GM18507 (cell line): ENCODE measurements at places on chromosomes 6 and 20.

DNA sequence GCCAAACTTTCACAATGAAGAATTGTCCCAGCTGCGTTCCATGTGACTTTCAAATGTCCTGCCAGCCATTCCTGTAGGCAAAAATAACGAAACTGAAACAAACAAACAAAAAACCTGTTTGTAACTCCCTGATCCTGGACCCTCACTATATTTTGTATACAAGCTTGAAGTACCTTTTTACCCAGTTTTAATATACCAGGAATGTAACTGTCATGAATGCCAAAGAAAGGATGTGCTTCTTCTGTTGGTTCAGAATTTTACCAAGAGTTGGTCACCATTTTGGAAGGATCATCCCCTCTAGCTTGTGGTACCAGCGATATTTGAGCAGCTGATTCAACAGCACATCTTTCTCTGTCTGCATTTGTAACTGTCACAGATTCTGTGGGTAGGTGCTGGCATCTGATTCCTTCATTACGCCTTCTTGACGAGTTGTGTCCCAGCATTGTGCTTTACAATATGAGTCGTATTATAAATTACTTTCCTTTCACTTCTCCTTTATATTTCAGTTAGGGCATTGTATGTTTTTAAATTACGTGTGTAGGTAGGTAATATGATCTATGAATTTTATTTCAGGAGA is 93.9 kb downstream of the DLGAP4 start:
- no peak for DNase-seq

GRCh38 chr6:31478186-31478950 is 19.6 kb upstream of the MICB start:
- DNase-seq = no peak

DNA sequence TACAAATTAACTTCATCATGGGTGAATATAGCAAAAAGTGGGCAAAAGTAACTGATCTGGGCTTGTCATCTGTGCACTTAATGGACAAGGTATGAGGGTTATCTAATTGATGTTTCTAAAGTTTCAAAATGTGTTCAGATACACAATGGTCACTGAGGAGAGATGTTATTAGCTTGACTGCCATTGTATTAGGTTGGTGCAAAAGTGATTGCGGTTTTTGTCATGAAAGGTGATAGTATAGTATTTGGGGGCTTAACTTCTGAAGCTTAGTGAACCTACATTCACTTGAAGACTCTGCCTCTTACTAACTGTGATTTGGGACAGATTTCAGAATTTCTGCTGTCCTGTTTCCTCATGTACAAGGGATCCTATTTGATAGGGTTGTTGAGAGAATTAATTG is 159.6 kb downstream of the UST start:
- no peak for DNase-seq

DNA sequence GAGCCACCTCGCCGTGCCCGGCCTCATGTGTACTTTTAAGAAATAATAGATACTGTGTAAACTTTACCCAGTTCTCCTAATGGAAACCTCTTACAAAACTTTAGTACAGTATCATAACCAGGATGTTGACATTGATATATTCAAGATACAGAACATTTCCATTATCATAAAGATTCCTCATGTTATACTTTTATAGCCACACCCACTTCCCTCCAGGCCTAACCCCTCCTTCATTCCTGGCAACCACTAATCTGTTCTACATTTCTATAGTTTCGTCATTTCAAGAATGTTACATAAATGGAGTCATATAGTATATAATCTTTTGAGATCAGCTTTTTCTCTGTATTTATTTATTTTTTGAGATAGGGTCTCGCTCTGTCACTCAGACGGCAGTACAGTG is 52.6 kb upstream of the SALL4 start:
- DNase-seq = no peak

DNA sequence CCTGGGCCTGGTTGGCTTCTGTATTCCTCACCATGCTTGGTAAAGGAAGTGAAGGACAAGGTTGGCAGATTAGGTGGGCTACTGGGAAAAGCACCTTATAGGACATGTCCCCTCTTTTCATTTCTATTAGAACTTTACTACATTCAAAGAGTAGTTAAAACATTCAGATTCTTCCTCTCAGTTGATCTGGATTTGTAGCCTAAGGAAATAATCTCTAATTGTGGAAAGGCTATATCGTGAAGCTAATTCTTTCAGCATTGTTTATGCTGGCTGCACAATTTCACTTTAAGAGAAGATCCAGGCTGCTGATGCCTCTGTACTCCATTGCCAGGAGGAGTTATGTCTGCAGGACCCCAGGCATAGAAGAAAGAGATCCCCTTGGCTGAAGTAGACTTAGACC is 58.8 kb downstream of the ARHGAP40 start:
- DNase-seq = no peak

DNA sequence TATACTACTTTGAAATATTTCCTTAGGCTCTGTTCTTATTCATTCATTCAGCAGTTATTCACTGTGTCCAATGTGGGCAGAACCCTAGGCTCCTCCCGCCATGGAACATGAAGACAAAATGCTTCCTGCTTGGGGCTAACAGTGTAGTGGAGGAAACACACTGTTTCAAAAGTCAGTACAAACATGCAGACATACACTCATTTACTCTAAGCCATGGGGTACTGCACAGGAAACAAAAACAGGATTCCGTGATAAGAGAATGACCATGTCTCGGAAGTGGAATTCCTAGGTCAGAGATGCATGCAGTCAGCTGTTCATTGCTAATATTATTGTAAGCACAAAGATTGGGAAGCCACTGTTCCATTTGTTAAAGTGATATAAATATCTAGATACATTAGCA is 18.4 kb upstream of the FAM209A start:
- no peak for DNase-seq

- DNase-seq = no peak
Observed at GRCh38 chr6:1832358-1832757, 222.6 kb downstream of the FOXC1 start.

DNA sequence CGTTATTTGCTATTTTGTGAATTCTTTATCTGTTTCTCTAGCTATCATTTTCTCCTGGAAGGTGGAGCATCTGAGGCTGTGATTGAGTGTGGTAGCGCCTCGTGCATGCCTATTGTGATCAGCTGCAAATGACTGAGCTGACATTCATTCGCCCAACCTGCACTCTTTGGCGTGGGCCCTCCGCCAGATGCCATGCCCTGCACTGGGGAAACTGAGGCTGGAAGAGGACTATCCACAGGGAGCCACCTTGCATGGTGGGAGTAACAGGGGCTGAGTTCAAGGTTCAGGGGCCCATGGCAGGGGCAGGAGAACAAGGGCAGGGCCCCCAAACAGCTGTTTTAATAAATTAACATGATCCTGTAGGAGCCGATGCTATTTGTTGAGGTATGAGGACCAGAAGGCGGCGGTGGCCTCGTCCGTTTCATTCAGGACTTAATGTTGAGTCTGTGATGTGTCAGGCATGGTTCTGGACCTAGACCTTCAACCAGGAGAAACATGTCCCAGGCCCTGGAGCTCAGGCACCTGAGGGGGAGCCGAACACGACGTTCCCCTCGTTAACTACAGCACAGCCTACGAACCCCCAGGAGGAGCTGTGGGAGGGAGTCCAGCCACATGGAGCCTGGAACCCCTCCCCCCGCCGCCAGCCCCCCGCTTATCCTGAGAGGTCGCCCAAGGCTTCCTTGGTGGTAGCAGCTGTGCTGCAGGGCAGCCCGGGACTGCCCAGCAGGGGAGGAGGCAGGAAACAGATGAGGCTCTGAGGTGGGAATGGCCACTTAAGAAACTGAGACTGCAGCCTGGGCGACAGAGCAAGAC is 242.9 kb downstream of the CDH4 start:
- DNase-seq = no peak

DNA sequence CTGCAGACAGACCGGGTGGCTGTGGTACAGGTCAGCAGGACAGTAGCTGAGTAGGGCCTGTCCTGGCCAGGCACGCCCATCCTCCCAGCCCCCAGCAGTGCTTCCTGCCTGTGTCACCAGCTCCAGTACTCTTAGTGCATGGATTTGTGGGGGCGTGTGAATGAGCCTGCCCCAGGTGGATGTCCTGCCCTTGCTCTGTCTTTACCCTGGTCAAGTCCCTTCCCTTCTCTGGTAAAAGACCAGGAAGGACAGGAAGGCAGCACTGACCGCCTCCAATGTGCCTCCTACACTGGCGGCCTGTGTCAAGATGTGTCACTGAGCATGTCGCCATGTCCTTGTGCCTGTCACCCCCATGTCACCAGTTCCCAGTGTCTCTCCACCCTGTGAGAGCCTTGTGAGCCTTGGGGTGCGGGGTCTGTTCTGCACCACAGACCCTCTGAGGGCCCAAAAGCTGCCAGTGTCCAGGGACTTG is 11.9 kb downstream of the TEAD3 start:
- DNase-seq = no peak

DNA sequence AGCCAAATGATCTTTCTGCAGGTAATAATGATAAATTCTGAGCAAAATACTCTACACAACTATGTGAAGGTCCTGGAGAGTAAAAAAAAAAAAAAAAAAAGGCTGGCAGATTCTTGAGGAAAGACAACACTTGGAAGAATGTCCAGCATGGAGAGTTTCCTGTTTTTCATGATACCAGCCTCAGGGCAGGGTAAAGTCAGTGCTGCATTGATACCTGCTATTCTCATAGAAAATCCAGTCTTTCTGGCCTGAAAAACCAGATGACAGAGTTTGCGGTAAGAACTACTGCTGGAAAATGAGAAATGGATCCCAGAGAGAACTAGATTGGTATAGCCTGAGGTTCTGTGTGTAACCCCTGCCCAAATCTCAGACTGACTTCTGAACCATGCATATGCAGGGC is 89.1 kb downstream of the AFG1L start:
- DNase-seq = no peak

DNA sequence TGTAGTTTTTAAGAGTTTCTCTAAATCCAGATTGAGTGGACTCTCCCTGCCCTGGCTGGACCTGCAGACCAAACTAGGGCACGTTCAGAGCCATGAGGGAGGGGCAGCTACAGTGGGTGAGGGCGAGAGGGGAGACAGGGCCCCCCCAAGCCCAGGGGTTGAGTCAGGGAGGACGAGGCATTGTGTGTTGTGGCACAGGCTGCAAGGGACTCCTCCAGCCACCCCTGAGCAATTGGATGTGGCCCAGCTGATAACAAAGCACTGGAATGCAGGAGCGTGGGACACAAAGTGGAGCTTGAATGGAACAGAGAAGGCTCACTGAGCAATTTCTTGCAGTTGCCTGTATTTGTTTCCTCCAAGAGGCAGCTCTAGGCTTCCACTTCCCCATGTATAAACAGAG is 43.5 kb upstream of the MYL9 start:
- DNase-seq = no peak

- no peak for DNase-seq
Observed at GRCh38 chr6:154112181-154112809, 73.3 kb downstream of the OPRM1 start.

GRCh38 chr20:44536175-44536574 is 14.3 kb upstream of the SERINC3 start:
- DNase-seq = no peak

DNA sequence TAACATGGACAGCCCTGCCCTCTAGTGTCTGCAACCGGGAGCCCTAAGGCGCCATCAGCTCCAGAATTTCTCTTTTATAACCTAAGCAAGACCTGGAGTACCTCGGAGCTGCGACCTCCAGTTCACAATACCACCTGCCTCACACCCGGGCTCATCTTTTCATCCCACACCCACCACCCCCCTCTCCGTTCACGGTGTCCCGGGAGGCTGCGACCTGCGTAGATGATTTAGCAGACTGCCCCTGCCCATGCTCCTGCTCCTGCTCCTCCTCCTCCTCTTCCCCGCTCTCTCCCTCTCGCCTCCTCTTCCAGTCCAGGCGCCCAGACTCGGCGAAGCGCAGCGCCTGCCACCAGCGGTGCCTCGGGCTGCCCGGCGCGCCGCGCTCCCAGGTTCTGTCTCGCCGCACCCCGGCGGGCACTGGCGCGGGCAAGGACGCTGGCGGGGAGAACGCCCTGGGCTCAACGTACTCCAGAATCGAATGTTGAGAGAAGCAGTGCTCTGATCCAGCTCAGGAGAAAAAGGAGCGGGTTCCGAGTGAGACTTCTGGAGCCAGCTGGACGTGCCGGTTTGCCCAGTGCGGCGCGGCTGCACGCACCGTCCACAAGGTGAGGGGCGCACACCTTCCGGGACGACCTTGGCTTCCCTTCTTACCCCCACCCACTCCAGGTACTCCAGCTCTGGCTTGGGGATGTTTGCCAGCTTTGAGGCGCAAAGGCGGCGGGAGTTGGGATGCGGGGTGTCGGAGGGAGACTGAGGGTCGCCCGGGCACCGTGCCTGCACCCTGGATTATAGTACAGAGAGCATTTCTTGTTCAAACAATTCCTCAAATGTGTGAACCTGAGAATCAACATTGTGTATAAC is at the start of gene HTR1E:
TSS of gene HTR1E (plus strand) at position 310 of the 861 bp plus-strand sequence. CDS start 77,807 bp downstream, outside the sequence.
- DNase-seq = no peak

GRCh38 chr6:103105686-103106085 is 1712.2 kb downstream of the GRIK2 start:
- DNase-seq = no peak

DNA sequence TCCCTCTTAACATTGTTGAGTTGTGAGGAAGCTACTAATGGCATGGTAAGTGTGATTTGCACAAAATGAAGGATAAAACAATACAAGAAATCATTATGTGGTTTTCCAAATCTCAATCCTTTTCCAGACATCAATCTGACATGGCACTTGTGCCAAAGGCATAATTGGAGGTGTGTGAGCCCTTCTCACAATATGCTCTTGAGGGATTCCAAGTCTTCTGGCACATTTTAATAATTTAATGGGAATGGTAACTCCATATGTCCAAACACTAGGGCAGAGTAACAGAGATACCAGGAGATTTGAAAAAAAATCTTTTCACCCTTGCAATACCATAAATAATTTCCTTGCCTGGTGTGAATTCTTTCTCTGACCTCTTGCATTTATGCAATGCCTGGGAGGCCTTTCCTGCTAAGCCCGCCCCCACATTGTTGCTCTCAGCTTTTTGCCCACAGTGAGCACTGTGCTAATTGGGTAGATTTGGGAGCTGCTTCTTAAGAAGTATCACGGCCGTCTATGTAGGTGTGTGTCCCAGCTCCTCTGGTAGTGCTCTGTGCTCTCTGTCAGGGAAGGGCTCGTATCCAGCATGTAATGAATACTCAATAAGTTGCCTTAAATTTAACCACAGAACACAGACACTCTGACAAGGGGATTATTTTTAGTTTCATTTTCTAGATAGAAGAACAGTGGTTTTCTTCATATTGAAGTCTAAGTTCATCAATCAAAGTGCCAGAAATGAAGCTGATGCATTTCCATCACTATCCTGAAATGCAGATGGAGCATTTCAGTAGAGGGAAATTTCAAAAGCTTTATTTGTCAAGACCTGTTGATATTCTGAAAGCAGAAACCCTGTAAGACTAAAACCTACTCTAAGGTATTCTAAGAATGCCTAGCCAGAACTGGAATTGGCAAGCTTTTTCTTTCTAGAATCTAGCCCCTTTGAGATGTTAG is 54.4 kb upstream of the CEP85L start:
- DNase-seq = no peak
